ENCODE measurements at places on chromosomes 11 and 22.

DNA sequence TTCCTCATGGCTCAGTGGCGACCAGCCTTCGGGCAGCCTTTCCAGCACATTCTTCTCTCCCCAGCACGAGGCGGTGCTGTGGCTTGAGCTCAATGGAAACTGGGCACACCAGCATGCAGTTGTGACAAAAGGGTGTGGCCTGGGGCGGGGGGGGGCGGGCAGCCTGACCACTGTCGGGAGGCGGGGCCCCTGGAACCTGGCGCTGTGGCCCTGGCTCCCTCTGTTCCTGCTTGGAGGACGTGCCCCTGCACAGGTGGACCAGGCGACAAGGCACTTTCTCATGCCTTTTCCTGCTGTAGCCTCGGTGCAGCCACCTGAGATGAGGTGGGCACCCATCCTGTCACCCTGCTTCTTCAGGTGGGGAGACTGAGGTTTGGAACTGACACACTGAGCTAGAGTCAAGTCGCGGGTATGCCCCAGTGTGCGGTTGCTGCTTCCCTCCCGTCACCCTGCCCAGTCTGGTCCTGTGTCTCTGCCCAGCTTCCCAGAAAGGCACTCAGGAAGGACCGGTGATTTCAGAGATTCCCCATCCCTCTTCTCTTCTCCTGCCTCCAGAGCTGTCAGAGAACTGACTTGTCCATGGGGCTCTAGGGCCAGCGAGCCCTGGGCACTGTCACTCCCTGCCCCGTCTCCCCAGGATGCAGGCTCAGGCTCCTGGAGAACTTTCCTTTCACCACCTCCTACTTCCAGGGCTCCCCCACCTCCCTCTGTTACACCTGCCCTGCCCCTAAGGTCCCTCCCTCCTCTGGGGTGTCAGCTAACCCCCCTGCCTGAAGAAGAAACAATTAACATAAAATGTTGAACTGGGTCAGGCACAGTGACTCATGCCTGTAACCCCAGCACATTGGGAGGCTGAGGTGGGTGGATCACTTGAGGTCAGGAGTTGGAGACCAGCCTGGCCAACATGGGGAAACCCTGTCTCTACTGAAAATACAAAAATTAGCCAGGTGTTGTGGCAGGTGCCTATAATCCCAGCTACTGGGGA lies 9.9 kb downstream of the B3GAT1 start:
- DNase-seq: no peak

GRCh38 chr11:2797121-2797711 lies 88.4 kb downstream of the CDKN1C start:
- no peak for DNase-seq

- DNase-seq: no peak
Measured at GRCh38 chr22:45768490-45768889, 96.9 kb downstream of the ATXN10 start.

DNA sequence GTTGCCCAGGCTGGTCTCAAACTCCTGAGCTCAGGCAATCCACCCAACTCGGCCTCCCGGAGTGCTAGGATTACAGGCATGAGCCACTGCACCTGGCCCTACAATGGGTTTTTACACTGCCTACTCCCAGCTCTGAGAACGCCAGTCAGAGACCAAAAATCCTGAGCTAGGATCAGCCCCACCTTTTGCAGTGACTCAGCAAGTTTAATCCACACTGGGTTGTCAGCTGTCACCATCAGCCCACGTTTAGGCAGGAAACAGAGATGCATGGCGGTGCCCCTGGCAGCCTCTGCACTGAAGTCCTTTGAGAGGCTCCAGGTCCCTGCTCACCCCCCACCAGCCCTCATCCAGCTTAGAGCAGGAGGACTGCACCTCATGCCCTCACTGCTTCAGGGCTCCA lies 117.6 kb downstream of the ARHGAP8 start:
- DNase-seq: no peak

- DNase-seq: peak; percentile 50
Measured at GRCh38 chr22:30326255-30326705, 461 bp downstream of the TBC1D10A start.

DNA sequence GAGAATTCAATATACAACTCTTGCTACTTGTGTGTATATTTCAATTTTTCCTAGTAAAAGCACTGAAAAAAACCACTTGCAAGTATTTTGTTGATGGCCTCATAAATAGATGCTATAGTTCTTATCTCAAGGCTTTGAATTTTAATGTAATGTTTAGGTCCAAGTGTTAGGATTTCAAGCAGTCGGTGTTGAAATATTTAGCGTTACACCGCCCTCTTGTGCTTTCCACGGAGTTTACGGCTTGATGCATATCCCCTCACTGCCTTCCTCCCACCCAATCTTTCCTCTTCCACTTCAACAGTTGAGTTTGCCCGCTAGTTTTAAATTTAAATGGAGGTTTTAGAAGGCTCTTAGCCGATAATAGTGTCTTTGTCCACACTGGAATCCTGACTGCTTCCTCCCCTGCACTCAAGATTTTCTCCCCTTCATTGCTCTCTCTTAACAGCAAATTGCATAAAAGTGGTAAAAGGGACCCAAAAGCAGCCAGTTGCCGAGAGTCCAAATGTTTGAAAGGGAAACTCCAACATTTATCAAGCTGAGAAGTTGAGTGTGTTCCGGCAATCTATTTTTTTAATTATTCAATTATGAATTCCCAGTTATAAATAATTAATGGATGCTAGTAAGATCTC lies 25.9 kb upstream of the HTATIP2 start:
- DNase-seq: peak; percentile 28

- no peak for DNase-seq
Measured at GRCh38 chr22:24548812-24549211, 6.1 kb downstream of the GUCD1 start.

DNA sequence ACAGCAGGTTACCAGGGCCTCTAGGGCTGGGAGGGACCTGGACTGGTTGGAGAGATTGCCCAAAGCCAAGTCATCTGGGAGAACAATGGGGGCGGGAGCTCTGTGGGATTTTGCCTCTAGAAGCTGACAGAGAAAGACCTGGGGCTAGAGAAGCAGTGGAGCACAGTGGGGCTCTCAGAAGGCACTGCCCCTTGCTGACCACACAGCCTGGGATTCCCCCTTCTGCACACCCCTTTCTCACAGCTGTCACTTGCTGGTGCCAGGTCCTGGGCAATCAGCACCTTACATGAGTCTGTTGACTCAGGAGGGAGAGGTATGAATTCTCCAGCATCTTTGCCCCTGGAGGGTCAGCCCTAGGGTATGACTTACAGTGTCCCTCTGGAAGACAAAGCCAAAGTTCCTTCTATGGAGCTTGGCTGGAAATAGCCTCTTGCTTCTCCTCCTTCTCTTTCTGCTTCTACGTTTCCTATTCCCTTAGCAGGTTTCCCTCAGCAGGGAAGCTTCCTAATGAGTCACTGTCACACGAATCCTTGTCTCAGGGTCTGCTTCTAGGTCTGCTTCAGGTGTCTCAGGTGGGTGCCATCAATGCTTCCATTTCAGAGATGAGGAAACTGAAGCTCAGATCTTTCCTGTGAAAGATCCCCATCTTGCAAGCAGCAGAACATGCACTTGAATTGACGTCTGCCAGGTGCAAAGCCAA lies 27.0 kb downstream of the GDPD5 start:
- no peak for DNase-seq

GRCh38 chr11:104623518-104623917 lies 274.7 kb downstream of the CASP12 start:
- no peak for DNase-seq

GRCh38 chr22:32882774-32883530 lies 81.4 kb downstream of the TIMP3 start:
- no peak for DNase-seq

DNA sequence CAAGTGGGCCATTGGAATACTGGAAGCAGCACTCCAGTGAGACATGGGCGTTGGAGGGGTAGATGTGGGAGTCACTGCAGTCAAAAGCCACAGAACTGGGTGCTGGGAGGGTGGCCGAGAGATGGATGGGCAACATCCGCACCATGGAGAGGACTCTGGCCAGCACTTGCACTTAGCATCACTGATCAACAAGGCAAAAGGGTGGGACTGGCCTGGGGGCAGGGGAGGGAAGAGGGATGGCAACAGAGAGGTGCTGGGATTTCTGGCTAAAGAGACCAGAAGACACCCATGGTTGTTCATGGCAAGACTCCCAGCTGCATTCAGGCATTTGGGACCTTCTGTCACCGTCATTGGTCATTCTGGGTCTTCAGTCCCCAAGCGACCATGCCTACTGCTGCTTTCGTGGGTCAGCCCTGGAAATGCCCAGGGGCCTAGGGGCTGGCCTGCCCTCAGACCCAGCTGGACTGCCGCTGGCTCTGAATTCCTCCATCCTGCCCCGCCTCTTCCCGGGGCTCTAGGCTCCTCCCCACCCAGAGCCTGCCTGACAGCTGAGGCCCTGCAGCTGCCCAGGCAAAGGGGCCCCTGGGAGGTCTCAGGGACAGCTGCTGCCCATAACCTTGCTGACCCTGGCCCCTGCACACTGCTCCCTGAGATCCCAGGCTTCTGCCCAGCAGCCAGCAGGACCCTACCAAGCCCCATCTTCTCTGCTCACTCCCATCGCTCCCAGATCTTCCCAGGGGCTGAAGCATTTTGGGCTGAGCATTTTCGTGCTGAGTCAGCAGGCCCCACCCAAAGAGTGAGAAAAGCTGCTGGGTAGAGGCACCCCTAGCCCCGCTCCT lies 13.0 kb upstream of the CDC42EP2 start:
- DNase-seq: no peak

GRCh38 chr11:79013509-79013908 lies 427.3 kb downstream of the TENM4 start:
- DNase-seq: no peak

DNA sequence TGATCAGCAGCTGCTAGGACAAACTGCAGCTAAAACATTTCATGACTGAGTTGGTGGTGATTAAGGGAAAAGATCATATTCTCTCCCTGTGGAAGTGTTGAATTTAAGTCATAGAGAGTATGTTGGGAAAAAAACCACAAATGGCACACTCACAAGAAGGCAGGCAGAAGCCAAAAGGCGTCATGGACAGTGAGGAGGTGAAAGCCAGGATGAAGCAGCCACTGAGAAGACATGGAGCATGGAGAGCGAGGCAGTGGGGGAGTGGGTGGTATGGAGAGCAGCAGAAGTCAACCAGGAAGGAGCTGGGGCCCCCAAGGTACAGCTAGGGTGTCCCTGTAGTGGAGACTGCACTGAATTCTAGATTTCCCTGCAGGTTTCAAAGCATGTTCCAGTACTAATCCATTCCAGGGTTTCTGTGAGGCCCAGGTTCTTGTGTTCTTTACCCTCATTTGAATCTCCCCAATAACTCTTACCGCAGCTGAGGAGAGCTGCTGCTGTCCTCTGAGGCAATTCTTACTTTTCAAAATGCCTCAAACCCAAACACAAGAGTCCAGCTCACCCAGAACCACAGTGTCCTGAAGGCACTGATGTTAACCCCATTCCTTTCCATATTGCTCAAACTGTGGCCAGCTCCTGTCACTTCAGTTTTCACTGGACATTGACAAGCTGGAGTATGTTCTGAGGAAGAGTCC lies 191.8 kb upstream of the E2F8 start:
- DNase-seq: peak; percentile 32

DNA sequence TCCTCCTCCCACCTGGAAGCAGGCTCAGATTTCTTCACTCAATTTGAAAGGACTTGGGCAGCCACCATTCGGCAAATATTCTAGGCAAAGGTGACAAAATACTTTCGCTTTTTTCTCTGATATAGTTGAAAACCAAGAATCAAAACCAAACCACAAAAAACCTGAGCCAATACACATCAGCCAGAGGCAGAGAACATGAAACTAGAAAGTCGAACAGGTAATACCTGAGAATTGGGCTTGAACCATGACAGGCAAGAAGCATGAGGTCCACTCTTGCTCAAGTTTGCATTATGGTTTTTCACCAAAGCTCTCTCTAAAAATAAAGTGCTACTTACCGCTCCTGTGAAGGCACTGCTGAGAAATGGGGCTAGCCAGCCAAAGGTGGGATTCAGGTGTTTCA lies 26.2 kb upstream of the LDLRAD3 start:
- peak; percentile 42 for DNase-seq

DNA sequence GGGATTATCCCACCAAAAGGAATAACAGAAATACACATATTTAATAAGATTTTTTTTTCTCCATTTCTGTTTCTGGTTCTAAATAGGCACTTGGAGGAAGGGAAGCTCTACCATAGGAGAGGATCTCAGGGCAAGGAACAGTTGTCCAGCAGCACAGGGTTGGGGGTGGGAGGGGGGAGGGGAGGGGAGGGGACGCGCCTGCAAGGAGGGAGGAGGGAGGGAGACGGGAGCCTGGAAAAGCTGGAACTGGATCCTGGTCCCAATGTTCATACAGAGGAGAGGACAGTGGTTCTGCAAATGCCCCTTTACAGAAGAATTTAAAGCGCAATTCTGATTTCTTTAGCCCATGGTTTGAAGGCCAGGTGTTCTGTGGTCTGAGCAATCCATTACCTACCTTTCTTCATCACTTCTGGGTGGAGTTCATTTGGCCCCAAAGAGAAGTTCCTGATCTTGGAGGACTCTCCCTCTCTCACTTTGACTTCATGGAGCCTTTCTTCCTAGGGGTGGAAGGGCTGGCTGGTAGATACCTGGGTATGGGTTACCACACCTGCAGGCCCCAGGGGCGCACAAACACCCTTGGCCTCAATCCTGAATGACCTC lies 348.9 kb upstream of the NCAM1 start:
- no peak for DNase-seq

GRCh38 chr11:77179681-77180080 lies 51.6 kb downstream of the MYO7A start:
- no peak for DNase-seq

- DNase-seq: no peak
Measured at GRCh38 chr11:66741153-66741552, 12.1 kb upstream of the SPTBN2 start.

- DNase-seq: no peak
Measured at GRCh38 chr11:77114089-77114463, 11.4 kb downstream of the OMP start.

DNA sequence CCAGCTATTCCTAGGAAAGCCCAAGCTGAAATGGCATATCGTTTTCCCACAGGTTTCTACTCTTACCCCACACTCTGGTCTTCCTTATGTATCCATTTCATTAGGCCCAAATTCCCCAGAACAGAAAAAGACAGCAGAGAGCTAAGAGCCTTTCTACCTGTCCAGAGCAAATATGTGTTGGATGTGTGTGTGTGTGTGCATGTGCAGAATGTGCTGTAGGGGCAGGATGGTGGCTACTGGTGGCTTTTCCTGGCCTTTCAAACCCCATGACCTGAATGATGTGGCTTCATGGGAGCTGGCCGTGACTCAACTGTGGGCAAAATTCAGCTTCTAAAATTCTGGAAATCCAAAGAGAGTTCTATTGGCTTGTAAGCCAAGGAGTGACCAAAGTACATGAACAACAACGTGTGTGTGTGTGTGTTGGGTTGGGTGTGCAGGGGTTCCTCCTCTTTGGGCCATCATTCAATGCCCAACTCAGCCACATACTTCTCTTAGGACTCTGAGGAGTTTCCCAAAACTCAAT lies 421.4 kb upstream of the CADM1 start:
- DNase-seq: no peak

DNA sequence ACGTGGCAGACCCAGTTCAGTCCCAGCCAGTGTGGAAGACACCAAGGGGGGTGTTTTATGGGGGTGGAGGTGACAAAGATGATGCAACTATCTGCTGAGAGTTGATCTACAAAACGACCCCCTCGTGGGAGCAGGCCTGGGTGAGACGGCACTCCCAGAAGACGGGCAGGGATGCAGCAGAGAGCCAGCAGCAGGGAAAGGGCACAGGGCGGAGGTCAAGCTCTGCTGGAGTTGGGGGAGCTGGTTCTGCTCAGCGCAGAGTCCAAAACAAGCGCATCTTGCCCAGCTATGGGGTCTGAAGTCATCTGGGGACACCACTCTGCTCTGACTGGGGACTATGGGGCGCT lies 3.9 kb downstream of the GNB1L start:
- no peak for DNase-seq

All from GM20000 (cell line).